ENCODE measurements at places on chromosomes 16 and 17. TPM values are rescaled to one million over a fixed set of nuclear protein-coding genes. Genes with fewer than 3 reads are reported as not detected.

DNA sequence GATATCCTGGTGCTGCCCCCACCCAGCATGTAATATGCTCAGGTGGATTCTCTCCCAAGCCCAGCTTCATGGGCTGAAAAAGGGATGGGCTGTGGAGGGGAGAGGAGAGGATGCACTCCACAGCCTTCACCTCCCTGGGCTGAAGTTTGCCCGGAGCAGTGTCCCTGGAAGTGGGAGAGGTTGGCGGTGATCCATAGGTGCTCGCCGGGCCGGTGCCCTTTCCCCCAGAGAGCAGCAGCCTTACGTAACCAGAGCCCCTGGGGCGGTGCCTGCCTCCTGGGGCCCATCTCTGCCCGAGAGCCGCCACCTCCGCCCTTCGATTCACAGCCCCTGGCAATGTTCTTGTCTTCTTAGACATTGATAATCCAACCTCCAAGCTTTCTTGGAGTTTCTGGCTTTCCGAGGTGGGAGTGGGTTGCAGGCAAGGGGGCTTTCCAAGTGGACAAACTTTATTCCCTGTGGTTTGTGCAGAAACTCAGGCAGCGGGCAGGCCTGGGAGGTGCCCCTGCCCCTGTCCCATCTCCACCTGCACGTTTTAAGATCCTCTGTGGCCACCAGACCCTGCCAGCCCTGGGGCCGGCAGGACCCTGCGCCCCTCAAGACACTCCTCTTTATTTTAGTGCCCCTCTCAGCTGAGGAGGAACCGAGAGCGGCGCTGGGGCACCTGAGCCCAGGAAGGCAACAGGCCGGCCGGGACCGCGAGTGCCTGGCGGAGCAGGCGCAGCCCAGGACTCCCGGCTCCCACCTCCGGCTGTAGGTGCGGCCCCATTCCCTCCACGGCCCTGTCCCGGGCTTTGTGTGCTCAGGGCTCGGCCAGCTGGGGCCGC lies 3.1 kb upstream of the WDR90 start:
- DNase-seq = no peak

DNA sequence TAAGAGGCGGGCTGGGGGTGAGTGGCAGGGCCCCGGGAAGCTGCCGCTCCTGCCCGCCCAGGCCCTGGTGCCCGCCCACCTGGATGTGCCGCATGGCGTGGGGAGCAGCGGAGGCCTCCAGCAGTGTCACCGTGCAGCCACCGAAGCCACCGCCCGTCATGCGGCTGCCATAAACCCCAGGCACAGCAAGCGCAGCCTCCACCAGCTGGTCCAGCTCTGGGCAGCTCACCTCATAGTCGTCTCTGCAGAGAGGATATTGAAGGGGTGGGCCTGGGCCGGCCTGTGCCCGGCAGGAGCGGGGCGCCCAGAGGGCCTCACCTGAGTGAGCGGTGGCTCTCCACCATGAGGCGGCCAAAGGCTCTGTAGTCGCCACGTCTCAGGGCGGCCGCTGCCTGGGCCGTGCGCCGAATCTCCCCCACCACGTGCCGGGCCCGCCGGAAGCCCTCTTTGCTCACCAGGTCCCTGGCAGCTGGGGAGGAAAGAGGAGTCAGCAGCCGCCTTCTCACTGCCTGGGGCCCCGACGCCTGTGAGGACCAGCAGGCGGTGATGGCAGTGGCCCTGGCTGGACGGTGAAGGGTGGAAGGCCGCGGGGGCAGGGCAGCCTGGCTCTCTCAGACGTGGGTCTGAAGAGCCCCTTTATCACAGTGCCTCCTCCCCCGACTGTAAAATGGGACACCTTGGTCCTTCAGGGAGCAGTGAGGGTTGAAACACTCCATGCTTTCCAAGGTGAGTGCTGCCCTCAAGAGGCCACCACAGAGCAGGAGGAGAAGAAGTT lies 6.7 kb downstream of the GALK1 start:
- no peak for DNase-seq

- DNase-seq = no peak
Observed at GRCh38 chr16:69712277-69712676, 14.1 kb downstream of the NQO1 start.

DNA sequence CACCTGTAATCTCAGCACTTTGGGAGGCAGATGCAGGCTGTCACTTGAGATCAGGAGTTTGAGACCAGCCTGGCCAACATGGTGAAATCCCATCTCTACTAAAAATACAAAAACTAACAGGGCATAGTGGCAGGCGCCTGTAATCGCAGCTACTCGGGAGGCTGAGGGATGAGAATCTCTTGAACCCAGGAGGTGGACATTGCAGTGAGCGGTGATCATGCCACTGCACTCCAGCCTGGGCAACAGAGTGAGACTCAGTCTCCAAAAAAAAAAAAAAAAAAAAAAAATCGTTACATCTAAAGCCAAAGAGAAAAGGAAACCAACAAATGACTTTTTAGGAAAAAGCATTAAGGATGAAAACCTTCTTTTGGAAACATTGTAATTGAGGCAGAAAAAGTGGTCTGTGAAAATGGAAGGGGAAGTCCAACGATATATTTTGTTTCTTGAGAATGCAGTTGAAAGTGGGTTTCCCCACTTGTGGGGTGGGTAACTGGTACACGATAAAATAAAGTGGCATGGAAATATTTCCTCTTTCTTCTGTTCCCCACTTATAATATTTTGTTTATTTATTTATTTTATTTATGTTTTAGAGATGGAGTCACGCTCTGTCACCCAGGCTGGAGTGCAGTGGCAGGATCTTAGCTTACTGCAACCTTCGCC lies 2.6 kb downstream of the SNX29 start:
- peak; percentile 56 for DNase-seq

DNA sequence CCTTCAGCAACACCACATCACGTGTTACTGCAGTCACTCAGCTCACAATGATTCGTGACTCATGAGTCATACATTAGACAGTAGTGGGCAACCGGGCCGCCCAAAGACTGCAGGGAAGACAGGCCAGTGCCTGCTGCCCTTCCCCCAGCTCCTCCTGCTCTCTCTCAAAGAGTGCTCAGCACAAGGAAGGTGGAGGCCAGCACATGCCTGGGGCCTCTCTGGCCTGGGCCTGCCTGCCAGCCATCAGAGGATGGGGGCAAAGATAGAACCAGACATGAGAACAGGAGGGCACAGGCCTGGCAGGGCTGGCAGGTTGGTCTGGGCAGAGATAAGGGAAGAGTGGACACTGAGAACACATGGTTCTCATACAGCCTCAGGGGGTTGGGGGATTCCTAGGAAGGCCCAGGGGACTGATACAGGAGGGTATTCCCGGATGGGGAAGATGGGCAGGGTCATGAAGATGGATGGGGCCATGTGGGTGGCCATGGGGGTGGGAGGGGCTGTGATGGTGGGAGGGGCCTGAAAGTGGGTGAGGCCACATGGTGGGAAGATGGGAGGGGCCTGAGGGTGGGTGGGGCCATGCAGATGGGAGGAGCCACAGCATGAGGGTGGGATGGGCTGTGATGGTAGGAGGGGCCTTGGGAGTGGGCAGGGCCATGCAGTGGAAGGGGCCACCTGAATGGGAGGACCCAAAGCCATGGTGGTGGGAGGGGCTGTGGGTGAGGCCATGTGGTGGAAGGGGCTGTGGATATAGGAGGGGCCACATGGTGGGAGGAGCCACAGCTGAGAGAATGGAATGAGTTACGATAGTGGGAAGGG lies 29.0 kb downstream of the KATNB1 start:
- peak; percentile 25 for DNase-seq

- DNase-seq = no peak
Observed at GRCh38 chr17:50582741-50583140, 22.2 kb downstream of the CACNA1G start.

DNA sequence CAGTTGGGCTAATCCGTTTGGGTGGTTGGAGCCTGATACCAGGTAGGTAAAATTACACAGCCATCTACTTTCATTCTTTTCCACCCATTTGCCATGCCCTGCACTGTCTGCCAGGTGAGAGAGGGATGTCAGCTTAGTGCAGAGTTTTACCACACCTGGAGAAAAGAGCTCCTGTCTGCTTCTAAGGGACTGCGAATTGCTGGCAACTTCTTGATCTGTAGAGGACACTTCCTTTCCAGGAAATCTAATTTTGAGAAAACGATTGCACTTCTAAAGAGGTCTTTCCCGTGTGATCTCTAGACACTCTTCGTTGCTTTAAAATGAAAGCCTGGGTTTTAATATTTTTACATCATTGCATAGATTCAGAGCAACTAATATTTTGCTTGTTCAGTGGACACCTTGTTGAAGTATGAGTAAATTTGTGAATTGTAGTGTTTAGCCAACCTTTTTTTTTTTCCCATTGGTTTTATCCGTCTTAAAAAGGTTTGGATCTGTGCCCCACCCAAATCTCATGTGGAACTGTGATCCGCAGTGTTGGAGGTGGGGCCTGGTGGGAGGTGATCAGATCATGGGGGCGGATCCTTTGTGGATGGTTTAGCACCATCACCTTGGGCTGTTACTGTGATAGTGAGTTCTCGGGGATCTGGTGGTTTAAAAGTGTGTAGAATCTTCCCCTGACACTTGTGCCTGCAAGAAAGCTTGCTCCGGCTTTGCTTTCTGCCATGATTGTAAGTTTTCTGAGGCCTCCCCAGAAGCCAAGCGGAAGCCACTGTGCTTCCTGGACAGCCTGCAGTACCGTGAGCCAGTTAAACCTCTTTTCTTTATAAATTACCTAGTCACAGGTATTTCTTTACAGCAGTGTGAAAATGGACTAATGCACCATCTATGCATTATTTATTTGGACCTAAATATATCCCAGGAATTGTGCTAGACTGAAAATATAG lies 104.6 kb downstream of the PRKCA start:
- no peak for DNase-seq

DNA sequence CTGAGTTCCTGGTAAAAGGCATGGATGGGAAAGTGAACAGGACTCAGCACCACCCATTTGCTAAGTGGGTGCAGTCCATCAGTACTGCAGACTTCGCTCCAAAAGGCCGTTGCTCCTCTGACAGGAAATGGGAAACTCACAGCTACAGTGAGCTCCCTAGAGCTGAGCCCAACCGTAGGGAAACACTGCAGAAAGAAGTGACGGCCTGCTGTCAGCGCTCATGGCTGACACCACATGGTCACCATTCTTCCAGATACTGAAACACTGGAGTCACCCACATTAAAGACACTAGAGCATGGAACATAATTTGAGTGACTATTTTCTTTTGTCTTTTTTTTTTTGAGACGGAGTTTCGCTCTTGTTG lies 31.9 kb downstream of the UBE2O start:
- DNase-seq = no peak

- DNase-seq = no peak
Observed at GRCh38 chr16:83220066-83220465, 587.7 kb upstream of the HSBP1 start.

The PGS1 gene
- 87.4 TPM for polyA plus RNA-seq

The MT1A gene
- polyA plus RNA-seq = not detected

The CCL8 gene
- polyA plus RNA-seq = not detected

The KIF2B gene
- not detected for polyA plus RNA-seq

The TBC1D3B gene
- polyA plus RNA-seq = 3.2 TPM

The CD300H gene
- polyA plus RNA-seq = 0.58 TPM

Measured in B cell (primary cell).